ENCODE measurements at places on chromosomes 2 and 18.

- peaks cover 6% of the 10 kb centered on the region for H3K27me3 ChIP-seq
- peak; percentile 47 for DNase-seq
- H3K27ac ChIP-seq, result no peak overlapping the region
- no peaks in the 10 kb centered on the region for H3K36me3 ChIP-seq
- no peaks in the 10 kb centered on the region for H3K4me1 ChIP-seq
- H3K4me3 ChIP-seq, result no peak overlapping the region
These were observed 5.5 kb downstream of the SYT4 start for GRCh38 chr18:43271593-43272432.

DNA sequence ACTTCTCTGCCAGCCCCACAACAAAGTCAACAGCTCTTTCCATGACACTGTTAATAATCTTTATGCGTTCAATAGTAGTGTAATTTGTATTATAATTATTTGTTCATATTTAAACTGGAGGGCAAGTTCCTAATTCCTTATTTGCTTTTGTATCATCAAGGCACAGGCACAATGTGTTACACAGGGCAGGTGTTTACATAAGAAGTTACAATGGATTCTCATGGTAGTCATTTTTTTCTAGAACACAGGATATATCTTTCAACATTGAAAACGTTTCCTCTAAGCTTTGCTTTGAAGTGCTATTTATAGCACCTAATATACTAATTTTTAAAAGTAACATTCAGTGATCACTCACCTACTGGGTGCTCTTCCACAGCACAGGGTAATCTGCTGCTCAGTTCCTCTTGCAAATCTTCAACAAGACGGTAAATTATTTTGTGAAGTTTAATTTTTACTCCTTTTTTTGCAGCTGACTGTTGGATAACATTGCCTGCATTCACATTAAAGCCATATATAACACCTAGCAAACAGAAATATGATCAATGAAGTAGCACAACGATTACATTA is 7.3 kb downstream of the RPS27A start:
- no peak overlapping the region for H3K4me3 ChIP-seq
- H3K36me3 ChIP-seq, result peaks cover 35% of the 10 kb centered on the region
- no peak overlapping the region for H3K27ac ChIP-seq
- H3K4me1 ChIP-seq, result peaks cover 20% of the 10 kb centered on the region
- DNase-seq, result no peak

- H3K36me3 ChIP-seq, result peaks cover 43% of the 10 kb centered on the region
- no peak overlapping the region for H3K4me3 ChIP-seq
- H3K4me1 ChIP-seq, result peaks cover 82% of the 10 kb centered on the region
- no peak for DNase-seq
- no peaks in the 10 kb centered on the region for H3K27me3 ChIP-seq
These were observed 7.1 kb downstream of the ACVR1 start for GRCh38 chr2:157868993-157869392.

DNA sequence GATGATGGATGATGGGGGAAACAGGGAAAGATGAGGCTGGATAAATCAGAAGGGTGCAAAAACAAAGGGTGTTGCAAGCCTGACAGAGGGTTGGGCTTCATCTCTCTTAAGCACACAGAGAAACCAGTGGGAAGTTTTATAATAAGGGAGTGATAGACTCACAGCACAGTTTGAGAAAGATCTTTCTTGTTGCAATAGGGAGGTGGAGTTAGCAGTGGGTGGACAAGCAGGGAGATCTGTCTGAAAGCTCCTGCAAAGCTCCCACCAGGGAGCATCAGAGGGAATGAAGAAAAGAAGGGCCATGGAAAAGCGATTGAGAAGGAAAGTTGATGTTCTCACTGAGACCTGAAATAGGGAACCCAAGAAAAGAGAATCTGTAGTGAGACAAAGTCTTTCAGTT is 64.9 kb downstream of the BOD1L2 start:
- peaks cover 10% of the 10 kb centered on the region for H3K4me1 ChIP-seq
- H3K27ac ChIP-seq, result no peak overlapping the region
- peaks cover 29% of the 10 kb centered on the region for H3K27me3 ChIP-seq
- no peak overlapping the region for H3K4me3 ChIP-seq
- H3K36me3 ChIP-seq, result no peaks in the 10 kb centered on the region

DNA sequence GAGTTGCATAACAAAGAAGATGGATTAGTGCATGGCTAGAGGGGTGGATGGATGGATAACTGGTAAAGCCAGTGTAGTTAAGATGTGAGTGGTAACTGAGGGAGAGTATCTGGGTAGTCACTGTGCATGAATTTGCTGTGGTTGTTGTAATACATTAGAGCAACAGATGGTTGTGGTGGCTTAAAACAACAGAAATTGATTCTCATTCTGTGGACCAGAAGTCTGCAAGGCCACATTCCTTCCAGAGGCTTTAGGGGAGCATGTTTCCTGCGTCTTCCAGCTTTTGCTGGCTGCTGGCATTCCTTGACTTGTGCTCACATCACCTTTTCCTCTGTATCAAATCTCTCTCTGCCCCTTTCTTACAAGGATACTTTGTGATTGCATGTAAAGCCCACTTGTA is 155.4 kb downstream of the ASB1 start:
- H3K4me3 ChIP-seq, result no peak overlapping the region
- H3K4me1 ChIP-seq, result no peaks in the 10 kb centered on the region
- DNase-seq, result no peak
- H3K27me3 ChIP-seq, result peaks cover 2% of the 10 kb centered on the region
- no peak overlapping the region for H3K27ac ChIP-seq
- H3K36me3 ChIP-seq, result no peaks in the 10 kb centered on the region

DNA sequence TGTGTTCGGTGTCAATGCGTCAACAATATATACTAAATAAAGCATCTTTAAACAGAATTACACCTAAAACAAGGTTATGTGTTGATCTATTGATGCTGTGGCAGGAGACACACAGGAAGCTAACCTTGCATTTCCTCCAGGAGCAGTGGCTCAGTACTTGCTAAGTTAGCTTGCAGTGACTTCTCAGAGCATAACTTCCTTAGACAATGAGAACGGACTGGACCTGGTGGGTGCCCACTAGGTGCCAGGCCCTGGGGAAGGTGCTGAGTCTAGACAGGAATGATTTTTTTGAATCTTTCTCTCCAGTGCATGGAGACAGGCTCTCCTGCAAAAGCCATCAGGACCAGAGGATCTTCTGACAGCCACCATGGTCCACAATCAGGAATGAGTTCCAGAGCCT is 73.8 kb upstream of the MGAT4A start:
- DNase-seq, result no peak
- peaks cover 18% of the 10 kb centered on the region for H3K4me1 ChIP-seq
- no peak overlapping the region for H3K27ac ChIP-seq
- H3K36me3 ChIP-seq, result no peaks in the 10 kb centered on the region
- H3K4me3 ChIP-seq, result no peak overlapping the region

DNA sequence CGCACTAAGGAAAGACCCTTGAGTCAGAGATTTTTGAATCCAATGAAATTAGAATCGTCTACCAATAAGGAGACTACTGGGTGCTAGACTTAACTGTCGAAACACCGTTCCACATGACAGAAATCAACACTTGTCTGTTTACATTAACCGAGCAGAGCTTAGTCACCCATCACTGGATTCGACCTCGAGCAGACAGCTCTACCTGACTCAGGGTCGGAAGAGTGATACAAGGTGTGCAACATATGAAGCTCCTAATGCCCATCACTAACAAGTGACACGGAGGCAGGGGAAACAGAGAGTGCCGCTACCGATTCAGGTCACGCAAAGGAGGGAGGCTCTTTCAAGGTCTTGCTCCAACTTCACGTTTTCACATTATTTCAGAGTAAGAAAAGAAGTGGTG is 54.2 kb upstream of the FZD5 start:
- no peaks in the 10 kb centered on the region for H3K27me3 ChIP-seq
- H3K4me1 ChIP-seq, result peaks cover 8% of the 10 kb centered on the region
- H3K4me3 ChIP-seq, result no peak overlapping the region
- DNase-seq, result no peak

DNA sequence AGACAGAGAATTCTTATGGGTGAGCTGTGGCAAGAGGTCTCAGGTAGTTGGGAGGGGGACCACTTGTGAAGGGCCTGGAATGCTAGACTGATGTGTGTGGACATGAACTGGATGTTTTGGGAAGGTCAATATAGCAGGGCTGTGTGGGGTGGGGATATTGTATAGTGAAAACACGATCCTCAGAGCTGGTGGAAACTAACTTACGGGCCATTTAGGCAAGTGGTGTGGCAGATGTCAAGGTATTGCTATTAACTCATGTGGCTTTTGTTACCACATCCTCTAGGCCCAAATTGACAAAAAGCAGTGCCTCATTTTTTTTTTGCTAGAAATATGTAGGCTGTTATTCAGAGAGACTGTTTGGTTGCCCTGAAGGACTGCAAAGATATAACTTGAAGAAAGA is 8.0 kb upstream of the GALNT1 start:
- peak overlapping the region; percentile 9 for H3K27ac ChIP-seq
- DNase-seq, result no peak
- peaks cover 9% of the 10 kb centered on the region for H3K36me3 ChIP-seq
- H3K4me3 ChIP-seq, result no peak overlapping the region

DNA sequence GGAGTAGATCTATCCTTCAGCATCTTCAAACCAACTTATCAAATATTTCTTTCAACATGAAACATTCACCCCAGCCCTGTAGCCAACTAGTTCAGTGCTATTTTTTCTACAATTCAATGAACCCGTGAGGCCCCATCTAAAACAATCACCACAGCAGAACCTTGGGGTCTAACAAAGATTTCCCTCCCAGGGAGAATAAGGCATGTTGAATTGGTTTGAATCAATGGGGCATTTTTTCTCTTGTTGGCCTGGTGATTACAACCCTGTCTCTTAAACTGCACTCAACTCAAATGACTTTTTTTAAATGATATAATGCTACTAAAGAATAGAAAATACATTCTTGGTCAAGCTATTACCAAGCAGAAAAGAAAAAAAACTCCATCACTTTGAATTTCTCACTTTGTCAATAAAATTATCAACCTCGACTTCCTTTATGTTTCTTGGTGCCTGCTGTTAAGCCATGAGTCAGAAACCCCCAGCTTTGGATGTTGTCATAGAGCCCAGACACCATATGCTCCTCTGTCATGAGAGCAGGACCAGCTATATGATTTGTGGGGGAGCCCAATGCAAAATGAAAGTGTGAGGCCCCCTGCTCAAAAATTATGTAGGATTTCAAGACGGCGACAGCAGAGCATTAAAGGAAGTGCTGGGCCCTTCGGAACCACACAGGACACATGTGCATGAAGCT is 282.4 kb downstream of the MEIS1 start:
- no peaks in the 10 kb centered on the region for H3K4me1 ChIP-seq
- no peak overlapping the region for H3K27ac ChIP-seq
- no peaks in the 10 kb centered on the region for H3K36me3 ChIP-seq
- H3K4me3 ChIP-seq, result no peak overlapping the region

GRCh38 chr2:73034661-73035375 is 36.7 kb downstream of the SFXN5 start:
- no peaks in the 10 kb centered on the region for H3K4me1 ChIP-seq
- H3K27ac ChIP-seq, result no peak overlapping the region
- no peaks in the 10 kb centered on the region for H3K36me3 ChIP-seq
- no peaks in the 10 kb centered on the region for H3K27me3 ChIP-seq
- no peak overlapping the region for H3K4me3 ChIP-seq

- no peak overlapping the region for H3K27ac ChIP-seq
- H3K36me3 ChIP-seq, result no peaks in the 10 kb centered on the region
These were observed 11.4 kb upstream of the NR4A2 start for GRCh38 chr2:156343940-156344301.

- H3K27me3 ChIP-seq, result no peaks in the 10 kb centered on the region
- peaks cover 73% of the 10 kb centered on the region for H3K4me1 ChIP-seq
- peak overlapping the region; percentile 97 for H3K27ac ChIP-seq
These were observed 36.0 kb downstream of the LBH start for GRCh38 chr2:30267161-30267975.

DNA sequence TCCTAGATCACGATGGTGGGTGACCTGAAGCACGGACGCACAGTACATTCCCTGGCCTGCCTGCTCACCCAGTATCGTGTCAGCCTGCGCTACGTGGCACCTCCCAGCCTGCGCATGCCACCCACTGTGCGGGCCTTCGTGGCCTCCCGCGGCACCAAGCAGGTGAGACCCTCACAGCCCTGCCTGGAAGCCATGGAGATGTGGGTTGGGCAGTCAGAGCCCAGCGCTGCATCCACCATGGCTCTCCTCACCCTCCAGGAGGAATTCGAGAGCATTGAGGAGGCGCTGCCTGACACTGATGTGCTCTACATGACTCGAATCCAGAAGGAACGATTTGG is 20.3 kb downstream of the SLC30A3 start:
- H3K4me3 ChIP-seq, result no peak overlapping the region
- H3K4me1 ChIP-seq, result peaks cover 12% of the 10 kb centered on the region
- peaks cover 36% of the 10 kb centered on the region for H3K36me3 ChIP-seq
- H3K27ac ChIP-seq, result no peak overlapping the region
- H3K27me3 ChIP-seq, result no peaks in the 10 kb centered on the region

DNA sequence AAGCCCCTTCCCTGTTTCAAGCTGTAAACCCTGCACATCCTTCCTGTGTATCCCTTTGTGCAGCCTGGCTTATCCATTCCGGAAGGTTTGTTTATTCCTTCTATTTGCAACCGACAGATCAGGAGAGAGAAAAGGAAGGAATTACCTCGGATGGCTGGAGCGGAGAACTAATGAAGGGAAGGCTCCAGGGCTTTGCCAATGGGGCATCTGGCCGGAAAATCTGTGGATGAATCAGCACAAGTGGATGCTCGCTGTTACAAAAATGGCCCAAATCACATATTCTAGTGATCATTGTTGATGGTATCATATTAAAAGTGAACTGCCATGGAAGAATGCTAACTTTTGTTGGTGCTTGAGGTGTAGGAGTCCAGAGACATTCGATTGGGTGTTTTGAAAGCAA is 97.1 kb downstream of the AQP4 start:
- H3K36me3 ChIP-seq, result no peaks in the 10 kb centered on the region
- no peaks in the 10 kb centered on the region for H3K4me1 ChIP-seq
- H3K4me3 ChIP-seq, result no peak overlapping the region
- no peaks in the 10 kb centered on the region for H3K27me3 ChIP-seq

DNA sequence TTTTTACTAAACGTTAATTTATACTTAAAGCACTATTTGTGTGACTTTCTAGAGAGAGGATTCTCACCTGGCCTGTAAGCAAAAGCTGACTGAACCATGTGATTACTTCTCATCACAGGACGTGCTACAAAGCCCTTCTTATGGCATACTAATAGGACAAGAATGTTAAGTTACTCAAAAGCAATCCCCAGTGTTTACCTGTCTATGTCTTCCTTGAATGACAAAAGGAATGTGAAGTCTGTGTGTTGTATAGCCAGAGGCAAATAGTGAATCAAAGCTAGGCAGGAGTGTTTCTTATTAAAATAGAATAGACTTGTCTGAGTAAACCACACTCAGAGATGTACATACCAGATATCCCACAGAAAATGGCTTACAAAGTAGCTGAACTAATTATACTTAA is 1465.5 kb downstream of the SUCLG1 start:
- H3K4me1 ChIP-seq, result no peaks in the 10 kb centered on the region
- no peak for DNase-seq
- H3K4me3 ChIP-seq, result no peak overlapping the region
- H3K36me3 ChIP-seq, result no peaks in the 10 kb centered on the region
- no peak overlapping the region for H3K27ac ChIP-seq

GRCh38 chr2:205882806-205883425 is 200.6 kb downstream of the NRP2 start:
- no peak for DNase-seq
- no peaks in the 10 kb centered on the region for H3K4me1 ChIP-seq
- H3K27me3 ChIP-seq, result peaks cover 10% of the 10 kb centered on the region
- no peak overlapping the region for H3K4me3 ChIP-seq
- no peak overlapping the region for H3K27ac ChIP-seq

GRCh38 chr18:78679031-78679430 is 300.6 kb upstream of the SALL3 start:
- H3K27ac ChIP-seq, result no peak overlapping the region
- no peaks in the 10 kb centered on the region for H3K27me3 ChIP-seq
- no peaks in the 10 kb centered on the region for H3K36me3 ChIP-seq
- no peak for DNase-seq
- no peaks in the 10 kb centered on the region for H3K4me1 ChIP-seq

- H3K27me3 ChIP-seq, result no peaks in the 10 kb centered on the region
- DNase-seq, result no peak
- peaks cover 4% of the 10 kb centered on the region for H3K36me3 ChIP-seq
- peaks cover 57% of the 10 kb centered on the region for H3K4me1 ChIP-seq
- no peak overlapping the region for H3K4me3 ChIP-seq
- H3K27ac ChIP-seq, result no peak overlapping the region
These were observed 117.6 kb upstream of the STK17B start for GRCh38 chr2:196289000-196289399.

All from activated CD4-positive, alpha-beta T cell treated with anti-CD3 and anti-CD28 coated beads, Interleukin-2, amount 10 ng/mL, durations not matched to agents 7 days and 5 days (primary cell).